Stimulated activated CD4-positive, alpha-beta T cell treated with anti-CD3 and anti-CD28 coated beads, Interleukin-12 subunit alpha, Interleukin-12 subunit beta, amount 100 ng/mL, for 24 hours (primary cell): ENCODE measurements at places on chromosomes 6 and 20.
A peak's percentile ranks its signal among the peaks of the same experiment; 100 is the strongest.

- no peak for DNase-seq
Measured at GRCh38 chr6:26379292-26379691, 3.6 kb upstream of the BTN2A2 start.

GRCh38 chr6:27864906-27865849 lies 47.0 kb downstream of the OR2B2 start:
- DNase-seq: peak; percentile 59

GRCh38 chr6:1387876-1388629 lies 1.3 kb upstream of the FOXF2 start:
- no peak for DNase-seq

GRCh38 chr6:34423254-34423653 lies 2.6 kb downstream of the RPS10 start:
- DNase-seq: no peak

GRCh38 chr20:1446536-1446935 lies 20.1 kb downstream of the NSFL1C start:
- no peak for DNase-seq

DNA sequence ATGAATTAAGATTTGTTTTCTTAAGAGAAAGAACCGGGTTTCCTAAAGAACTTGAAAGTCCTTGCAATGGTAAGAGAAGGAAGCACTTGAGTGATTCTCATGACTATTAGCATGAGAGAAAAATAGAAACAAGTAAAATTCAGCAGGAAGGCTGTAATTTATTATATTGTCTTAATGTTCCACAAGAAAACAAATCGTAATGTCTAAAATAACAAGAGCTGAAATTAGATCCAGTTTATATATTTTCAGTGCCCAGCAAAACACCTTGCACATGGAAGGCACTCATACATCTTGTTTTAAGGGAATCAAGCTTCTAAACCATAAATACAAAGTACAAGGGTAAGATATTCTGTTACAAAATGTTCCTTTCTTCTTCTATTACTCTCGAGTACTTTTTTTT lies 229.4 kb upstream of the PLN start:
- no peak for DNase-seq
